ENCODE measurements at places on chromosomes 6 and 20.

- DNase-seq: peak; percentile 15
Measured at GRCh38 chr20:46939031-46939965, 44.7 kb downstream of the EYA2 start.

DNA sequence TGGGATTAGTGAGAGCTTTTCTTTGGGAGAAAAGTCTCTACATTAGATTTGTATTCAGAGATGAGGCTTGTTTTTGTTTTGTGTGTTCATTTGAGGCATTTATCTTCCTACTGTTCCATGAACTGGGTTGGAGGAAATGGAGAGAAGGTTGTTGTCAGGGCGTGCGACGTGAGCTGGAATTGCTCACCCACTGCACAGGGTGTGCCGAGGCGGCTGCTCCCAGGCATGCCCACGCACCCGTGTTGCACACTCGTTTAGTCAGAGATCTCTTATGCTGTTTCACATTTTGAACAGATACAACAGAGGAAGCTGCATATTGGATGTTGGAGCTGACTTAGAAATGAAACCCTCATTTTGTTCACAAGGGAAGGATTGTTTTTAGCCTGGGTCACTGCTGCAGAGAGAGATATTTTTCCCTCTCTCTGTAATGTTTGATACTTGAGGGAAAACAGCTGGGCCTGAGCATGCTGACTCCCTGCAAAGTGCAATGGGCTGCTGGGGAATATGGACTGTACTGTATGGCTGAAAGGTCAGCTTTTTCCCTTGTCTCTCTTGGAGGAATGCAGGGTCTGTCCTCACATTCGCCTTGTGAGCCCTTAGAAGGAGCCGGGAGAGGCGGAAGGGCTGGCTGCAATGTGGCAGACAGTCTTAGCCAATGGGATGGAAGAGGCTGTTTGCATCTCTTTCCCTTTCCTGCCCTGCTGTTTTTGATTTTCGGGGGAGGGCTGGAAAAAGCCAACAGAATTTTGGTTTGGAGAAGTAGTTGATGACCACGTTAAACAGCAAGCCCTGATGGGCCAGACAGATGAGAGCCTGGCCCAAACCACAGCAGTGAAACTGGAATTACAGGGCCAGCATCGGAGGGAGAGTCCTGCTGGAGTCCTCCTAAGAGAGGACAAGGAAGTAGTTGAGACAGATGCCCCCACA is 170.8 kb downstream of the SASH1 start:
- DNase-seq: no peak

- peak; percentile 61 for DNase-seq
Measured at GRCh38 chr20:33862709-33863403, 51.7 kb downstream of the CHMP4B start.

- no peak for DNase-seq
Measured at GRCh38 chr6:340186-340955, 48.1 kb downstream of the DUSP22 start.

GRCh38 chr6:90701146-90701781 is 114.4 kb upstream of the MAP3K7 start:
- no peak for DNase-seq
